IPS-NIHi11 (cell line): ENCODE measurements at places on chromosomes 5 and 9.

GRCh38 chr9:123418506-123418905 is 62.5 kb downstream of the CRB2 start:
- no peak for DNase-seq

- DNase-seq: no peak
These were observed 66.6 kb downstream of the CDC14B start for GRCh38 chr9:96553070-96553469.

GRCh38 chr9:106964329-106964728 is 101.4 kb downstream of the ZNF462 start:
- no peak for DNase-seq

DNA sequence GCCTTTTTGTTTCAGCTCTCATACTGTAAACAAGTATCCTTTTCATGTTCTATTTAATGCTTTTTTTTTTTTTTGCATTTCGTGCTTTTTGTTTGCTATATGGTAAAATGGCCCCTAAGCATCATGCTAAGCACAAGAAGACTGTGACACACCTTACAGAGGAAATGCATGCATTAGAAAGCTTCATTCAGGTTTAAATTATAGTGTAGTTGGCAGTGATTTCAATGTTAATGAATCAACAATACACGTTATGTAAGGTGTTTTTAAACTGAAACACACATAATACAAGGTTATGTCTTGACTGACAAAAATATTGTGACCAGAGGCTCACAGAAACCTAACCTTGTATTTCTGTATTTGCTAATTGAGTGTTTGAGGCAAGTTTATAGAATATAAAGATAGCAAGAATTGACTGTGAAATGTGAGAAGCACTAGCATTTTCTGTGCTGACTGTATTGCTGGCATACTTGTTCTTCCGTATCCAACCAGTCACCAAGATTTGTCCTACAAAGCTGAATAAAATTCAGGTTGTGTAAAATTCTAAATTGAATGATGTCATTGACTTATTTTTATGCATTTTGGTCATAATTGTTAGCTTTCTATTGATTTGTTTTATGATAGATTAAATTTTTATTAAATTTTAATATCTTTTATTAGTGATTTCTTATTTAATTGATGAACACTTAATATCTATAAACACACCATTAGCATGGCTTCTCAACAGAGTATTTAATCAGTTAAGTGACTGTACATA is 4.1 kb downstream of the CFAP95 start:
- no peak for DNase-seq

- no peak for DNase-seq
These were observed 199.5 kb upstream of the DMRT1 start for GRCh38 chr9:642014-642413.

- DNase-seq: no peak
These were observed 12.3 kb downstream of the SEPTIN8 start for GRCh38 chr5:132764671-132765238.

GRCh38 chr5:133970325-133970909 is 2.0 kb upstream of the C5orf15 start:
- DNase-seq: no peak

- DNase-seq: no peak
These were observed 229.3 kb downstream of the RFX3 start for GRCh38 chr9:3296536-3296935.

DNA sequence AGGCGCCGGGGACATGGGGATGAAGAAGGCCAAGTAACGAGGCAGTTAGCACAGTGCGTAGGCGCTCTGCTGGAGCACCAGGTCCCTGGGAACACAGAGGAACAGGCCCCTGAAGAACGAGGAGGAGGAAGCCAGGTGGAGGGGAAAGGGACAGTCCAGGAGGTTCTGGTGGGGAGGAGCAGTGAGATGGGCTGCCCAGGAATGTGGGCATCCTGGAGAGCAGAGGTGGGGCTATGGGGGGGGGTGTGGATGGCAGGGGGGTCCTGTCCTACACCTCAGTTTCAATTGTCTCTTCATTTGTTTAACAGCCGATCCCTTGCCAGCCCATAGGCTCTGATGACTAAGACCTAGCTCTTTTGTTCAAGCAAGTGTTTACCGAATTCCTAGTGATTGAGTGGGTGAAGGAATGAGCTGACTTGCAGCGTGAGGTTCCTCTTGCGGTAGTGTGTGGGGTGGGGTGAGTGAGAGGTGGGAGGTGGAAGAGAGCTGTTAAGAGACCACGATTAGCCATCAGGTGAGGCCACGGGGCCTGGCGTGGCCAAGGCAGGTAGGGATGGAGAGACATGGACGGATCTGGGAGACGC is 8.4 kb upstream of the PHYHD1 start:
- DNase-seq: peak; percentile 54

GRCh38 chr9:110543631-110544051 is 35.9 kb downstream of the SVEP1 start:
- peak; percentile 6 for DNase-seq

DNA sequence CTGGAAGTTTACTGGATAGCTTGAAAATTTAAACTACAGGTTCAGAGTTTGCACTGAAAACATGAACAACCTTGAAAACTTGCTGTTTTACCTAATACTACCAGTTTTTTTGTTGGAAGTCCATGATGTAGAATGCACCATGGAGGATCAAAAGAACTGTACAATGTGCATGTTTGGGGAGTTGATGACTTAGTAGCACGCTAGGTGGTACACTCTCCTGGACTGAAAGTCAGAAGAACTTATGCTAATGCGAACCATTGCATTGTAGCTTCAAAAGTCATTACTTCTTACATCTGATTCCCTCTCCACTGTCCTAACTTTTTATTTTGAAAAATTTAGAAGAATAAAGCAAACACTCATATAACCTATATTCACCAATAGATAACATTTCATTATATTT is 211.0 kb downstream of the OSTF1 start:
- DNase-seq: no peak

- DNase-seq: no peak
These were observed 35.3 kb downstream of the OGN start for GRCh38 chr9:92369075-92369474.

DNA sequence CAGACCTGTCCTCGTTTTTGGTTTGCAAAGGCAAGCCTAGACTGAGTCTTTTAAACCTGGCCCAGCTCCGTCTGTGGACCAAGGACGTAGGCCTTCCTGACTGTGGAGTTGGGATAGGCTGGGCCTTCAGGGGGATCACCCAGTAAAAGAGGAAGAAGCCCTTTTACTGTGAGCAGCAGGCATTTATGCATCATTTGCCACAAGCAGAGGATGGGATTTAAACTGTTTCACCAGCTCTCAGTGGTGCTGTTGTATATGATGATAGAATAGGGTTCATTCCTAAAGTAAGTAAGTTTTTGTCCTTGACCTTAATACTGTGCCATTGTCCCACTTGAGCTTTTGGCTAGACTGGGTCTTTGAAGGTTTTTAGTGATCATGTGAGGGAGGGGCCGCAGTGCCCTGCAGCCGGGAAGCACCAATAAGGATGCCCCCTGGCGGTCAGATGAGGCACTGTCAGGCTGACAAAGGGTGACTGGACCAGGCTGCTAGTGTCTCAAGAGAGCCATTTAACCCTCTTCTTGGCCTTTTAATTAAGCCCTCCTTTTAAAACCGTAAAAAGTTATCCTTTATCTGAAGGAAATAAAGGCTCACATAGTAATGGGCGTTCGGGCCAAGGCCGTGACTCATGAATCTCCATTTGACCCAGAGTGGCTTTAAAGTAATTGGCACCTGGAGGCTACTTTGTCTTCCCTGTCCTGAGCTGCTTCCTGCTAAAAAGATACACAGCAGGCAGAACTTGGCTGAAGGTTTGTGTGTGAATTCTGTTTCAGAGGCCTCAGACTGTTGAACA is 74.0 kb downstream of the UBAP1 start:
- peak; percentile 91 for DNase-seq

DNA sequence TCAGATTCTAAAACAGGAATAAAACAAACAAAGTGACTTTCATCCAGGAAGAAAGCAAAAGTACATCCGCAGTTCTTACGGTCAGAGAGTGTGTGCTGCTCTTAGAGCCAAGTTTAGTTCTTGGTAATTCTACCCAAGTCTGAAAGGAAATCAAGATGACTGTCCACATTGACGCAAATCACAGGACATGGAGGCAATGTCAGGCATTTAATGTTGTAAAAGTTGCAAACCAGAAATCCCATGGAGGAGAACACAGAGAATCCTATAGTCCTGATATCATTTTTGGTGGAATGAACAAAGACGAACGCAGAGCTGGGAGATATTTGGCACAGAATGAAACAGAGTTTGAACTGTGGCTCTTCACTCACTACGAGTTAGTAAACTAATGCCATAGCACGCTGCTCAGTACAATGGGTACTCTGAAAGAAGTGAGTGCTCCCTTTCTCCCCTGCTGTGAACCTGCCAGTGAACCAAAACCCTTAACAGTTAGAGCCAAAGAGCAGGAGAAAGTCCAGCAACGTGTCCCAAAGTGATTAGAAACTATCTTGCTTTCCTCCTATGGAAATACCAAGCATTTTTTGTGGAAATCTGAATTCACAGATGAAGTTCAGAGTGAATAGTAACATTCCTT is 74.3 kb downstream of the MUSK start:
- peak; percentile 52 for DNase-seq

GRCh38 chr5:53170746-53171349 is 61.3 kb upstream of the MOCS2 start:
- DNase-seq: peak; percentile 50

DNA sequence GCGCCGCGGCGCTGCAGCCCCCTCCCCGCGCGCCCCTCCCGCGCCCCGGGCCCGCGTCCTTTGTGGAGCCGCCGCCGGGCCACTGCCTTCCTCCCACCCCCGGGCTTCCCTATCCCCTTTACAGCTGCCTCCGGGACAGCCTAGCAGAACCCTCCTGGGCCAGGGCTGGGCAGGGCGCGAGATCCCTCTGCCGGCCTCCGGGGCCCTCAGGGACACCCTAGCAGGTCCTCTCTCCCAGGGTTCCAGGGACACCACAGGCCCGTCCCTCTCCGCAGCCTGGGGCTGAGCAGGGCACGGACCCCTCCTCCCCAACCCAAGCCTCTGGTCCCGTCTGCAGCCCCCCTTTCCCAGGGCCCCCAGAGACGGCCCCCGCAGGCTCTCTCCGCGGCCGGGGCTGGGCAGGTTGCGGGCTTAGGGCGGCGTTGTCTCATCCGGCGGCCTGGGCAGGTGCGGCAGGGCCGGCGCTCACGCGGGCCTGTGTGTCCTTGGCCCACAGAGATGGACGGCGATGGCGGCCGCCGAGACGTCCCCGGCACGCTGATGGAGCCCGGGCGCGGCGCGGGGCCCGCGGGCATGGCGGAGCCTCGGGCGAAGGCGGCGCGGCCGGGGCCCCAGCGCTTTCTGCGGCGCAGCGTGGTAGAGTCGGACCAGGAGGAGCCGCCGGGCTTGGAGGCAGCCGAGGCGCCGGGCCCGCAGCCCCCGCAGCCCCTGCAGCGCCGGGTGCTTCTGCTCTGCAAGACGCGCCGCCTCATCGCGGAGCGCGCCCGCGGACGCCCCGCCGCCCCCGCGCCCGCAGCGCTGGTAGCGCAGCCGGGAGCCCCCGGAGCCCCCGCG is 710 bp downstream of the WNK2 start:
- DNase-seq: peak; percentile 73

DNA sequence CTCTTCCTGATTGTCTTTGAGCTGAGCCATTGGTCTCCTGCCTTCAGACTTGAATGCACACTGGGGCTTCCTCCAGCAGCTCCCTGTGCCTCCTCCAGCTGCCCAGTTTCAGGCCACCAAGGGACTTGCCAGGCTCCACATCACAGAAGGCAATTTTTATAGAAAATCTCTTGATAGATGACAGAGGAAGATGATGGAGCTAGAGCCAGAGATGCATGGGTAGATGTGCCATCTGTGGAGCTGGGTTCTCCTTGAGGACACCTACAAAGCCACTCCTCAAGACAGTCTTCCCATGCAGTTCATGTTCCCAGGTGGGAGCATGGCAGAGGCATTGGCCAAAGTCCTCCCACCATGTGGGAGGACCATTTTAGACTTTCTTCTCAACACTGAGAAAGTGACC is 239.6 kb upstream of the IRX1 start:
- no peak for DNase-seq

DNA sequence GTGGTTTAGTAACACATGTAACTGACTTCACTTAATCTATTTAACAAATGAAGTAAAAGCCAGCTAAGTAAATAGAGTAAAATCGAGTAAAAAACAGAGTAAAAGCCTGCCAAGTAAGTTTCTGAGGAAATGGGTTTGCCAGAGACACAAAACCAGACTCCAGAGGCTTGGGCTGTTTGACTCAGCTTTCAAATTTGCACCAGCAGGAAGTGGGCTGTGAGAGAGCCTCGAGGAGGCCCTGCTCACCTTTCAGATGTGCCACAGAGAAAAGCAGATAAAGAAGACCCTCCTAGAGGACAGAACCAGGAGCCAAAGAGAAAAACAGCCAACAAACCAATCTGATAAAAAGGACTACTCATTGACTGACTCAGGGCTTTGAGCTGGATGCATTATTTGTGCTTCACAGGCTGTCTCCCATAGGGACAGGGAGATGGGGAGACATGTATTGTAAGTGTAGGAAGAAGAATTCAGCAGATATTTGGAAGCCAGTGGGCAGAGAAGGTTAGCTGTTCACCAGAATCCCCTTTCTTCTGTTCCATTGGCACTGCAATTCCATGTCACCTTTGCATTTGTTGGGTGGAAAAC is 14.4 kb upstream of the AMACR start:
- DNase-seq: no peak

DNA sequence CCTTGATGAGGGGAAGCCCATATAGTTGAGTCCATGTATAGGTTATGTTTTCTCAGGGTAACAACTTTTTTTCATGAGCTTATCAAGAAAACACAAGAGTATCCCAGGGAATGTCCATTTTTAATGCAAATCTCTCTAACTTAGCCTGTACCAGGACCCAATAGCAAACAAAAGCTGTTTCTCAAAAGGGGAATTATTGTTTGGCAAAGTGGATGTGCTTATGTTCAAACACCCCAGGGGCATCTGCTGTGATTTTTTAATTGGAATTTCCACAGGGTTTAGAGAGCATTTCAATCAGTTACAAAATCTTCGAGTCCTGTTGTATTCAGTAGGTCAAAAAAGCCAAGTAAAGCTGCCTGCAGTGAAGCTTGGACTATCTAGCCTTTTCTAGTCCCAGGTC is 33.4 kb upstream of the CSNK1G3 start:
- no peak for DNase-seq

DNA sequence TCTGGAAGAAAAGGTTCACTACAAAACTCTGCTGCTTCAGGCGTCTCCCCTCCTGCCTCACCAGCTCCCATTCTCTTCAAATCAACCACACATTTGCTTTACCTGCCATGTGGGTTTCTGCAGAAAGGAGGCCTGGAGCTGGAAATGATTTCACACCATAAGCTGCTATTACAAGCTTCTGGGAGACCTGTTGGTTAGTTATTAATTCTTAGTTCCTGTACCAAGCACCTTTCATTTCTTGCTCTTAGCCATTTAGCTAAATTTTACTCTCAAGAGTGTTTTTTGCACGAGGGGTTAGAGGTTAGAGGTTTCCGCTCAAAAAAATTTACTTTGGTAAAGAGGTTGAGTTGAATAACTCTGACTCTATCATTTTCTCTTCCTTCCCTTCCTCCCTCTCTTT is 70.3 kb downstream of the MAP1B start:
- no peak for DNase-seq

GRCh38 chr5:165783024-165783423 is 2277.6 kb downstream of the MAT2B start:
- no peak for DNase-seq

- no peak for DNase-seq
These were observed 31.2 kb upstream of the CLPTM1L start for GRCh38 chr5:1375871-1376810.
